Stomach (tissue), 19 donors: ENCODE measurements at places on chromosomes 2 and 18. TPM values are rescaled to one million over a fixed set of nuclear protein-coding genes. Genes with fewer than 3 reads are reported as not detected.
A peak's percentile ranks its signal among the peaks of the same experiment; 100 is the strongest.

PCARE gene
- total RNA-seq: not detected

GRCh38 chr18:7760967-7761948, 194.1 kb downstream of the PTPRM start:
- no peaks in the 10 kb centered on the region for H3K36me3 ChIP-seq
- no peak overlapping the region for H3K27ac ChIP-seq
- H3K4me1 ChIP-seq: peaks cover 28% of the 10 kb centered on the region
- H3K27me3 ChIP-seq: no peaks in the 10 kb centered on the region
- H3K4me3 ChIP-seq: no peak overlapping the region

CYS1 gene
- total RNA-seq: 14.3 TPM

MAT2A gene
- 90.1 TPM for total RNA-seq

- H3K36me3 ChIP-seq: no peaks in the 10 kb centered on the region
- DNase-seq: no peak
- peak overlapping the region; percentile 80 for H3K27ac ChIP-seq
- peak overlapping the region; percentile 29 for H3K4me3 ChIP-seq
Measured at GRCh38 chr18:55422456-55423180, 165.4 kb downstream of the TCF4 start.

DNA sequence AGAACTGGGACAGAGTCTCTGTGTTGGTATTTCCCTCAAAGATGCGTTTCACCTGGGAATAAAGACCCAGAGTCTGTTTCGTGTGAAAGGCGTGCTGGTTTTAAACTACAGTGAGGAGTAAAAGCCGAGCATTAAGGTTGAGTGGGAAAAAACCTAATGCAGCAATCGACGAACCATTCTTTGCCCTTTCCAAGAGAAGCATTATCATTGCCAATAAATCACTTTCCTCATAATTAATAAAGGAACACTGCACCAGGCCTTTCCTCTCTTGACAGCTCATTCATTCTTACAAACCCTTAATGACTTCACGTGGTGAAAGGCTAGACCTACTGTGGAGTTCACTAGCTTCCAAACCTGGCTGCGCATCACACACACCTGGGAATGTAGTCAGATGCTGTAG, 896 bp upstream of the SLC8A1 start:
- H3K27ac ChIP-seq: peak overlapping the region; percentile 84
- H3K27me3 ChIP-seq: no peaks in the 10 kb centered on the region

LYPD1 gene
- not detected for total RNA-seq

DNA sequence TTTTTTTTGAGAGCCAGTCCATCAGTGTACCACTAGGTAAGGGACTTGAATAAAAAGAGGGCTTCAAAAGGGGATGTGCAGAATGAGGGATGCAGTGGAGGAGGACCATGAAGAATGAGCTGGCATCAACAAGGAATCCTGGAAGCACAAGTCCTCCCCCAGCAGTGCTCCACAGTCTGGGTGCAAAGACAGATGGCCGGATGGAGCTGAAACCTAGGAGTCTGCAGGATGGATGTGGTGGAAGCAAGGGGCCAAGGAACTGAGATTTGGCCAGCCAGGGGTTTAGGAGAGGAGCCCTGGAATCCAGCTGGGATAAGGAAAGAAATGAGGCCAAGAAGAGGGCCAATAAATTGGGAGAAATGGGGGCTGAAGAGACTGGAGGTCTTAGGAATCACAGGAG, 51.8 kb upstream of the RAB6C start:
- no peak overlapping the region for H3K4me3 ChIP-seq
- peaks cover 10% of the 10 kb centered on the region for H3K4me1 ChIP-seq
- H3K27me3 ChIP-seq: peaks cover 7% of the 10 kb centered on the region
- DNase-seq: no peak
- no peak overlapping the region for H3K27ac ChIP-seq
- no peaks in the 10 kb centered on the region for H3K36me3 ChIP-seq

RIT2 gene
- not detected for total RNA-seq

GRCh38 chr2:133486771-133487191, 81.5 kb downstream of the NCKAP5 start:
- no peak overlapping the region for H3K4me3 ChIP-seq
- no peaks in the 10 kb centered on the region for H3K36me3 ChIP-seq
- H3K27ac ChIP-seq: no peak overlapping the region
- no peak for DNase-seq
- no peaks in the 10 kb centered on the region for H3K4me1 ChIP-seq

NDUFB3 gene
- 3.5 TPM for total RNA-seq

DNA sequence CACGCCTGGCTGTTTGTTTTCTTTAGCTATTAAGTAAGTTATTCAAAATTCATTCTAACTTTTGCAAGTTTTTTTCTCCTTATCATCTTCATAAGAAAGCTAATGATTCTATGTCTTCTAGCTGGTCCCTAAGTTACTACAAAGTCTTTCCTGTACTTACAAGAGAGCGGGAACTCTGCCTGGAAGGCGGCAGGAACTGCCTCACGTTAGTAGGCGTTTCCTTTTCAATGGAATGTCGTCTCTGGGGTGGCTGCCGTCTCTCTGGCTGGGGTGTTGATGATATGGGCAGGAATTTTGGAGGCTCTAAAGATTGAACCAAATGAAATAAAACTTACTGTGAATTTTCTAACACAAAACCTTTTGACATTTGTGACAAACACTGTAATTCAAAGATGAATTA, 55.5 kb downstream of the PRELID3A start:
- H3K27ac ChIP-seq: no peak overlapping the region
- no peak for DNase-seq
- no peaks in the 10 kb centered on the region for H3K27me3 ChIP-seq

DNA sequence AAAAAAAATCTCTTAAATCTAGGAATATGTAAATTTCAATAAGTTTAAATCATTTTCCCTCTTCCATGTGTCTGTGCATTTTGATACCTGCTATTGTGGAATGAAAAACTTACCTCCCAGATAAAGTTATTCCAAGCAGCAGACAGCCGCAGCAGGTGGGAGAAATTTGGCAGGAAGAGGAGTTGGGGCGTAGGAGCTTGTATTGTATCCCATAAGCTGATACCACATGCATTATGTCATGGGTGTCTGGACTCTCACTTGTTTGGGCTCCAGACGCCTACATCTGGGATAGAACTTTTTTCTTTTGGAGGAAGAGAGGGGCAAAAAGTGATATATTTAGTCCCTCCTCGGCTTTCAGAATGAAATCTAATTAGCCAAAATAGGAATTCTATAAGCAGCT, 59.3 kb upstream of the TCF4 start:
- no peak overlapping the region for H3K27ac ChIP-seq
- H3K4me1 ChIP-seq: no peaks in the 10 kb centered on the region
- H3K36me3 ChIP-seq: no peaks in the 10 kb centered on the region
- no peaks in the 10 kb centered on the region for H3K27me3 ChIP-seq
- H3K4me3 ChIP-seq: no peak overlapping the region

- no peaks in the 10 kb centered on the region for H3K27me3 ChIP-seq
- H3K4me1 ChIP-seq: peaks cover 47% of the 10 kb centered on the region
- H3K4me3 ChIP-seq: no peak overlapping the region
- DNase-seq: peak; percentile 81
- H3K27ac ChIP-seq: peak overlapping the region; percentile 90
- peaks cover 31% of the 10 kb centered on the region for H3K36me3 ChIP-seq
Measured at GRCh38 chr2:86037141-86037794, 68.4 kb downstream of the POLR1A start.

DNA sequence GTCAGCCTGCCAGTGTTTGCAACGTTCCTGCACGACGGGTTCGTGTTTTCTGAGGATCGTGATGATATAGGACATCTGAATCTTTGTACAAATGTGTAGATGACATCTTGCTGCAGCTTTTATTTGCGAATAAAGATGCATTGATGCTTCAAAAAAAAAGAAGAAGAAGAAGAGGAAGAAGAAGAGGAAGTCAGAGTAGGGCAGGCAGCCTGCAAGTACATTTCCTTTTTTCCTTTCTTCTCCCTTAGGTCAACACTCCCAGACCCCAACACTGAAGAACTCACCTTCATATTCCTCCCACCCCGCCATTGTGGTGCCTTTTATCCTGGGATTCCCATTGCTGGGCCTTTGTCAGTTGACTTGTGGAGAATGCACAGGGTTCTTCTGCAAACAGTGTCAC, 91.5 kb downstream of the FHOD3 start:
- DNase-seq: no peak
- H3K27ac ChIP-seq: no peak overlapping the region
- no peaks in the 10 kb centered on the region for H3K36me3 ChIP-seq
- no peak overlapping the region for H3K4me3 ChIP-seq

CPLX4 gene
- total RNA-seq: not detected

GRCh38 chr18:63487676-63488075, 10.9 kb downstream of the SERPINB5 start:
- H3K27ac ChIP-seq: no peak overlapping the region
- no peaks in the 10 kb centered on the region for H3K36me3 ChIP-seq
- no peaks in the 10 kb centered on the region for H3K4me1 ChIP-seq
- no peak overlapping the region for H3K4me3 ChIP-seq
- H3K27me3 ChIP-seq: no peaks in the 10 kb centered on the region

- H3K4me1 ChIP-seq: no peaks in the 10 kb centered on the region
- H3K36me3 ChIP-seq: no peaks in the 10 kb centered on the region
- H3K27ac ChIP-seq: no peak overlapping the region
- H3K4me3 ChIP-seq: no peak overlapping the region
Measured at GRCh38 chr2:241914542-241914941, 45.0 kb downstream of the RTP5 start.

RAMP1 gene
- 0.87 TPM for total RNA-seq

- no peaks in the 10 kb centered on the region for H3K27me3 ChIP-seq
- H3K36me3 ChIP-seq: no peaks in the 10 kb centered on the region
- H3K4me1 ChIP-seq: peaks cover 5% of the 10 kb centered on the region
- no peak for DNase-seq
- H3K4me3 ChIP-seq: no peak overlapping the region
Measured at GRCh38 chr18:79621501-79621900, 58.1 kb upstream of the CTDP1 start.

DNA sequence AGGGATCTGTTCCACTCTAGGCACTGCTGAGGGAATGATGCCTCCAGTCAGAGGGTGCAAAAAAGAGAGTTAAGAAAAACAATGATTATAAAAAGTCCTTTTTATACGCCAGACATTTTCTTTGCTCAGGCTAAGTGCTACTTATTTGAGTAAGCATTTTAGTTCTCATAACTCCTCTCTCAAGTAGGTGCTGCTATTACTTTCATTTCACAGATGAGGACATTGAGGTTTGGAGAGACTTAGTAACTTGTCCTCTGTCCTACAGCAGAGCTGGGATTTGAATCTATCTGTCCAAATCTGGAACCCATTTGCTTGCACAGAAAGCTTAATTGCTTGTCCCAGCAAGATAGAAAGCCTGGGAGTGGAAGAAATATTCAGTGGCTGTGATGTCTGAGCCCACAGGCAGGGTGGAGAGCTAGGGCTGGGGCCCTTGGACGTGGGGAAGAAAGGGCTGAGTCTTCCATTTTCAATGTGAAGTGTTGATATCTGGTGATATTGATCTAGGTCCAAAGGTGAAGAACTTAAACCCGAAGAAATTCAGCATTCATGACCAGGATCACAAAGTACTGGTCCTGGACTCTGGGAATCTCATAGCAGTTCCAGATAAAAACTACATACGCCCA, 5.8 kb downstream of the IL37 start:
- H3K27ac ChIP-seq: no peak overlapping the region
- no peak for DNase-seq
- H3K36me3 ChIP-seq: no peaks in the 10 kb centered on the region
- no peaks in the 10 kb centered on the region for H3K4me1 ChIP-seq
- no peak overlapping the region for H3K4me3 ChIP-seq

RAPGEF4 gene
- total RNA-seq: 13.6 TPM

KANSL1L gene
- total RNA-seq: 128 TPM

TSPYL6 gene
- not detected for total RNA-seq

DNA sequence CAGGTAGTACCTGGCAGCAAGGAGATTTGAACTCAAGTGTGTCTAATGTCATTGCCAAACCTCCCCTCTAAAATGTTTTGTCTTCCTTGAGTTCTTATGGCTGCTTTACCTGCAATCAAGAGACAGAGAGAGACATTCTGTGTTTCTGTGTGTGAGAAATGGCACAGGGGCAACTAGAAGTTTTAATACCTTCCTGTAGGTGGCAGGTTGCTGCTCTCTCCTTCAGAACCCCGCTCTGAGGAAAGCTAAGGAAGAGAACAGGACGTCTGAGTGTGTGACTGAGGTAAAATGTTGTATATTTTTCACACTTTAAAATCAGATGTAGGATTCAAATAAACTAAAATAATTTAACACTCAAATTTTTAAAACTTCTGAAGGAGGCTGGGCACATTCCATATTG, 19.2 kb downstream of the DTNA start:
- peaks cover 21% of the 10 kb centered on the region for H3K4me1 ChIP-seq
- no peak for DNase-seq
- H3K27ac ChIP-seq: peak overlapping the region; percentile 5
- no peaks in the 10 kb centered on the region for H3K27me3 ChIP-seq
- H3K4me3 ChIP-seq: no peak overlapping the region
- H3K36me3 ChIP-seq: no peaks in the 10 kb centered on the region

DNA sequence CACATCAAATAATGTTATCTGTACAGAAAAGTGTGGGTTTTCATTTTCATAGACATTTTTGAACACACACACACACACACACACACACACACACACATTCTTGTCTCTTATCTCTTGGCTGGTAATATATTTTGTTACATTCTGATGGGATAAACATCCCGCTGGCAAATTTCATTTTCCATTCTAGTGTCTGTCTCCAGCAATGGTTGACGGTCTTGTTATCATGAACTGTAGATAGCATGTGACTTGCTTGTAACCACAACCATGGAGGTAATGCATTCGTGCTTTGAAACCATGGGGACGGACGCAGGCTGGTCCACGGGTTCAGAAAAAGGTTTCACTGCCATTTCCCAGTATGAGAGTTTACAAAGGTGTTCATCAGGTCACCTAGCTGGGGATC, 156.4 kb downstream of the PPP1R1C start:
- no peaks in the 10 kb centered on the region for H3K36me3 ChIP-seq
- no peak overlapping the region for H3K27ac ChIP-seq
- no peaks in the 10 kb centered on the region for H3K27me3 ChIP-seq

VIL1 gene
- total RNA-seq: 0.43 TPM

- H3K27ac ChIP-seq: no peak overlapping the region
- no peak for DNase-seq
- no peak overlapping the region for H3K4me3 ChIP-seq
- H3K4me1 ChIP-seq: no peaks in the 10 kb centered on the region
Measured at GRCh38 chr2:101540518-101540917, 65.6 kb upstream of the RFX8 start.

- no peak overlapping the region for H3K4me3 ChIP-seq
- H3K27me3 ChIP-seq: no peaks in the 10 kb centered on the region
- peaks cover 19% of the 10 kb centered on the region for H3K36me3 ChIP-seq
Measured at GRCh38 chr18:13279181-13280069, 60.9 kb downstream of the LDLRAD4 start.

DNA sequence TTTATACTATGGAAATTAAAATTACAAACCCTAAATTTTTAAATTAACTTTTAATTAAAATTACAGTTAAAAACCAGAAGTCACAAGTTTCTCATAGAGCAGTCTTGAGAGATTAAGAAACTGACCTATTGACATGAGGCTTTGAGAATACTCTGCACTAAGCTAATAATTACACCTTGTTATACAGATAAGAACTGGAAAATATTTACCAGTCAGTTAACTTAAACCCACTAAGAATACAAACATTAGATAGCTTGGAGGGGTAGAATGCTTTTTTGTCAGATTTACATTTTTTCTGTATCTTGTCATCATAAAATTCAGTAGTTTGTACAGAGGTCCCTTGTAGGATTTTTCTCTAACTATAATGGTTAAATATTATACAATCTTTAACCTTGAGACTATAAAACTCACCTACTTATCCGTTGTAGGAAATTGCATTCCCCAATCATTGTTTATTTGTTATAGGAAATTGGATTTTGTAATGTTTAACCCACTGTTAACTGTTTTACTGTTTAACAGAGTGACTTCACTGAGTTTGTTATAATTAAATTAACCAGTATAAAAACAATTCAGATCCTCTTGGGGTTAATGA, 219.7 kb upstream of the PKDCC start:
- no peak overlapping the region for H3K4me3 ChIP-seq
- no peak overlapping the region for H3K27ac ChIP-seq
- no peaks in the 10 kb centered on the region for H3K36me3 ChIP-seq
- H3K4me1 ChIP-seq: no peaks in the 10 kb centered on the region
- no peaks in the 10 kb centered on the region for H3K27me3 ChIP-seq
